NCI-H524 treated with DMSO at 0.1 percent for 48 hours (cell line): ENCODE measurements at places on chromosomes 3 and 15.

DNA sequence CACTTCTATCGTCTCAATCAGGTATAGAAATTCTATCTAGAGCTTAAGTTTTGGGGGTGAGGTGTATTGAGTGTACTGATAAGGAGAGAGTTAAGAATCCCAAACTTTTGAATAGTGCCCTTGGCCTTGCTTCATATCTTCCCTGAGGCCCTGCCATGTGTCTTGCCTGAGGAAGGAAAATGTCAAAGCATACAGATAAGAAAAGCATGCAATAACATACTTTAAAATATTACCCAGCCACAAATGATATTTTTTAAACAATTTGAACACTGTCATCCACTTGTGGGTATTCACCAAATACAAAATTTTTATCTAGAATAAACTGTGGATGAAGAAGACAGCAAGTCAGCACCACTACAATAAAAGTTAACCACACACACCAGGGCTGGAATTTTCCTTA, 631.0 kb upstream of the ALCAM start:
- DNase-seq: no peak

DNA sequence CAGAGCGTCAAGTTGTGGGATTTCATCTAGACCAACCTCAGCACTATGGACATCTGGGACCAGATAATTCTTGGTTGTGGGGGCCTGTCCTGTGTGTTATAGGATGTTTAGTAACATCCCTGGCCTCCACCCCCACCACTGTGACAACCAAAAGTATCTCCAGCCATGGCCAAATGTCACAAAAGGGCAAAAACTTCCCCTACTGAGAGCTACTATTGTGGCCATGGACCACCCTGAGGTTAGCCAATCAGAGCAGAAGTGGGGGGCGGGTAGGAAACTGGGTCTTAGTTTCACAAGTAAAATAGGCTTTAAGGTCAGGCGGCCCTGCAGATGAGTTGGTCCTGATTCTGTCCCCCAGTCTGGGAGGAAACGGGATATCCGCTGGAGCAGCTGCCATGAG, 25.4 kb downstream of the KIF7 start:
- DNase-seq: no peak

DNA sequence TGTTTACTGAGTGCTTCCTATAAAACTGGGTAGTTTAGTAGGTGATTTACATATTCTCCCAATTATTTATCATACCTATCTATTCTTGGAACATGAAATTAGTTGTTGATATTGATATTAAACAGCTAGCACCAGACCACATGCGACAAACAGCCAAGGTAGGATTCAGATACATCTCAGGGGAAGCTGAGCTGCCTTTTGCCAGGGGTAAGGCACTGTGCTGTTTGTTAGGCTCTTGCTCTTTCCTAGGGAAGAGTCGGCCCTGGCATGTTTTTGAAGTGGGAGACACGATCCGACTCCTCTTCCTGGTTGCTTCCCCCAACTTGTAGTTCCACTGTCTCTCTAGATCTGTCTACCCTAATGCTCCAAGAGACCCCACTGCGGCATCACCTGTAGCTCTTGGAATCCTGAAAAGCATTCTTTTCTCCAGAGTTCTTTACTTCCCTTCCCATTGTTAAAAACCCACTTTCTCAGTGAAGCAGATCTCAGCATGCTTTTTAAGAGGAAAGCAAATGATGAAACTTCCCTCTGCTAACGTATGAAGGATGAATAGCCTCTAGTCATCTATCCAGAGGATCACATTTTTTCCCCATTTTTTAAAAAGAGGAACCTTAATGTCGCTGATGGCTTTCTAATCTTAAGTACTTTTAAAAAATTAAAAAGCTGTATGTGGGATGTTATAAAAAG, 138.4 kb downstream of the GHSR start:
- no peak for DNase-seq

GRCh38 chr15:101456057-101456739, 33.3 kb downstream of the PCSK6 start:
- DNase-seq: no peak

GRCh38 chr3:5317557-5317956, 130.1 kb downstream of the EDEM1 start:
- DNase-seq: no peak

GRCh38 chr3:71001303-71001830, 582.2 kb downstream of the FOXP1 start:
- DNase-seq: no peak

- peak; percentile 47 for DNase-seq
Measured at GRCh38 chr3:69080233-69080920, at the start of gene UBA3. Gene UBA3, minus strand, starts transcription at chr3:69080365. Its CDS starts 12 bp downstream, at chr3:69080353.

DNA sequence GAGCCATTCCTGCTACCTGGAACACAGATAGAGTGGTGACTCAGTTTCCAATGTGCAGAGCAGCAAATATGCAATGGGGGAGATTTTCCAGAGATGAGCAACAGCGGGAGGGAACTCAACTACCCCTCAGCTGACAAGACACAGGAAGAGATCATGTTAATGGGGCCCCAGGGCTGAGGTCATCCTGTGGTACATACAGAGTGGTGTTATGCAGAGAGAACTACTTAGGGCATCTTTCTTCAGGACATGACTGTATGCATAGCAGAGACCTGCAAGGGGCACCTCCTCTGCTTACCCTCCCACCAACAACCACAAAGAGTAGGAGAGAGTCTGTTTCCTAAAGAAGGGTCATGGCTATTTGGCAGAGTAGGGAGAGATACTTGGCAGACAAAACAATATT, 6.8 kb upstream of the TBC1D5 start:
- no peak for DNase-seq

DNA sequence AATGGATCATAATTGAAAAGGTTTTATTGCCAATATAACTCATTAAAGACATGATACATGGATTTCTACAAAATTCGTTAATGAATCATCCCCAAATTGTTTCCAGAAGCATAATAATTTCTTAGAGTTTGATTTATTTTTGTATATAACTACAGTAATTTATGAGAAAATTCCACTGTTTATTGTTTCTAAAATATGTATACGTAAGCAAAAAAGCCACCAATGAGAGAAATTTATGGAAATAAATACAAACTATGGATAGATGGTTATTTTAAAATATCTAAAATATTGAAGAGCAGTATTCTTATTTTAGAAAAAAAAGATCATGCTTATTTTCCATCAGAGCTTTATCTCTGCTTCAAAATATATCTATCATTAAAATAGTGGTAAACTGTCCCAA, 260.0 kb upstream of the ZNF385D start:
- DNase-seq: no peak

- DNase-seq: no peak
Measured at GRCh38 chr15:58632789-58633188, 116.7 kb downstream of the ADAM10 start.

- no peak for DNase-seq
Measured at GRCh38 chr3:161038725-161039124, 66.4 kb downstream of the B3GALNT1 start.

DNA sequence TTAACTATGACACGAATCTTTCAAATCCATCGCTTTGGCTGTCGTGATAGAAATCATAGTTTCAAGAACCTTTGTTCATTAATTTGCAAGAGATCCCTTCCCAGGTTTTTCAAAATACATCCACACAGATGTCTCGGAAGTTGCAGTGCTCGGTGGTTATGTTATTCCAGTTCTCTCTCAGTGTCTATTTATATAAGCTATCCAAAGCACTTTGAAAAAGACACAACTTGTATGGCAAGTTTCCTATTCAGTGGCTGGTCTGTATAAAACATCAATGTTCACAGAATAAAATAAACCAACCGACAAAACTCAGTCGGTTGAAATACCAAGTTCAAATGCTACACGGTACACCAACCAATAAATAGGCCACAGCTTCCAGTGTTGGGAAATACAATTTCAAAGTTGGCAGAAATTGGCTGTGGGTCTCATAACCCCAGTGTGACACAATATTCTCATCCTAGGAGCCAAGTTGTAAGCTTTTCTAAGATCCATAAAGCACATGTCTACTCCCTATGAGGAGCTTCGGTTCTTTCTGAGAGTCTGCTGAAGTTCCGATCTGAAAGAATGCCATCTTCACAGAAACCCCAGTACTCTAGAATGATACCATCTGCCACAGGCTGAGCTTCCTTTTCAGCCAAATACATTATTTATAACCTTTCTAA, 23.7 kb downstream of the SATB1 start:
- no peak for DNase-seq

DNA sequence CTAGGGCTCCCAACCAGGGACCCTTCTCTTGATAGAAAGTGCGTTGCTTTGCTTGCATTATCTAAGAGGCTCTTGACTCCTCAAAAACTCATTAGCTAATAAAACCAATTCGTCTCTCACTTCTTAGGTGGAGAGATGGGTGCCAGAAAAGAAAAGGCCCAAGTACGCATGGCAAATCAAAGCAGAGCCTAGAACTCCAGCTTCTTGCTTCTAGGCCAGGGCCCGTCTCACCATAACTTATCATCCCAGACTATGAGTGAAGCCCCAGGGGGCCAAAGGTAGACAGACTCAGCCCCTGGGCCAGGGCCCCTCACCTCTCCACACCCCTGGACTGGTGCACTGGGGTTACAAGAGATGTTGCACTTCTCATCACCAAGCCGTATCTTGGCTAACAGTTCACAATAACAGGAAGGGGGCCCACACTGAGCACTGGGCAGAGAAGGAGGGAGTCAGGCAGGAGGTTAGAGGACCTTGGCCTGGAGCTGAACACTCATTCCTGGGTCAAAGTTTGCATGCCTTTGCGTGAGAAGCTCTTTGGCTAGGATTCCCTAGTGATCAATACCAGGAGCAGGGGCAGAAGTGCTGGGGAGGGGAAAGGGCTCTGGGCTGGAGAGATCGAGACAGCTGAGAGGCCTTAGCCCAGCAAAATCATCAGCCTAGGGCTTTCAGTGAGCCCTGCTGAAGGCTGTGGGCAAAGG, 5.4 kb upstream of the CYP1A1 start:
- DNase-seq: no peak

GRCh38 chr3:151552589-151552988, 91.7 kb upstream of the IGSF10 start:
- no peak for DNase-seq

DNA sequence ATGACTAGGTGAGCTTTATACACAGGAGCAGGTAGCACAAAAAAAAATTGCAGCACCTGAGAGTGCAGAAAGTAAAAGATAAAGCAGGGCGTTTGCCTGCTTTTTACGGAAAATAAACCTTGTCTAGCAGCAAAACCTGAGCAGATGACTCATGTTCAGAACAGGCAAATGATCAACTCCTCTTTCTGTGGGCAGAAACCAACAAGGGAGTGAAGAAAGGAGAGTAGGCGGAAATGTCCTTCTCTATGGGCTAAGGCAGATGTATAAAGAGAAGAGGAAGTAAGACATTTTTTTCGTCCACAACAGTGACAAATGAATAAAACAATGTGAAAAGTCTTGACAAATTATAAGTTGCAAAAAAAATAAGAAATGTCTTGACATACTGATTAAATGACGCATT, 24.5 kb upstream of the GMNC start:
- no peak for DNase-seq

DNA sequence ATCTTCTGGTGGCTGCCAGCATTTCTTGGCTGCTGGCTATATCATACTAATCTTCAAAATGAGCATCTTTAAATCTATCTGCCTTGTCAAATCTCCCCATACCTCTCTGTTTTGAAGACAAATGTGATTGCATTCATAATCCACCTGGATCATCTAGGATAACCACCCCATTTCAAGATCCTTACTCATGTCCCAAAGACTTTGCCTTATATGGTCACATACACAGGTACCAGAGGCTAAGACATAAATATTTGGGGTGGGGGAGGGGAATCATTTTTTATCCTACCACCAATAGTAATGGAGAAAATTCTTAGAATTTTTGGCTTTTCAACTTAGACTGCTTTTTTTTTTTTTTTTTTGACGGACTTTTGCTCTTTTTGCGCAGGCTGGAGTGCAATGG, 970.8 kb downstream of the PLOD2 start:
- DNase-seq: no peak

DNA sequence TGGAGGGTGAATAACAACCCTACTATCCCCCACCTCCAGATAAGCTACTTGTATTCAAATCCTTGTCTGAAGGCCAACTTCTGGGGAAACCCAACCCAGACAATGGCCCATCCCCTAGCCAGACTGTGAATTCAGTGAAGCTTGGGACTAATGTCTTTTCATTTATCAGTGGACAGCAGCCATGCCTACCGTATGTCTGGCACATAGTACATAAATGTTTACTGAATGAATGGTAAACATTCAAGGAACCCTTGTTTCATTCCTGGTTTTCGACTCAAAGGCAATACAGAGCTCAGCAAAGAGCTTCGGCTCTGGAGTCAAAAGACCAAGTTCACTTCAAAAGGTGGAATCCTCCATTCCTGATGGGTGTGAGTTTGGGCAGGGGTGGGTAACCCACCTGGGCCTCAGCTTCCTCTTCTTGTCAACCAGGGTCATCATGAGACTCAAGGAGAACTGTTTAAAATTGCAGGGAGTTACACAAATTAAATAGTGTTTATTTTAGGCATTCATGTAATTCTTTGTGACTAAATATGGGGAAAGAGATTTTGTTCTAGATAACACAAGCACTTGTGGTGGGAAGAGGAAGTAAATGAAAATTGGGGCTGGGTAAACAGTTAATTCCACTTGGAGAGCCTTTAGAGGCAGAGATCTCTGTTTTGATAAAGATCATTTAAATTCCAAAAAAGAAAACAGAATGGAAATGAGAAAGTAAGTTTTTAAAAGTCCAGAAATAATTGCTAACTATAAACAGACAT, 303.7 kb upstream of the WNT5A start:
- no peak for DNase-seq

GRCh38 chr15:86773736-86774135, 694.1 kb downstream of the AGBL1 start:
- DNase-seq: peak; percentile 95

DNA sequence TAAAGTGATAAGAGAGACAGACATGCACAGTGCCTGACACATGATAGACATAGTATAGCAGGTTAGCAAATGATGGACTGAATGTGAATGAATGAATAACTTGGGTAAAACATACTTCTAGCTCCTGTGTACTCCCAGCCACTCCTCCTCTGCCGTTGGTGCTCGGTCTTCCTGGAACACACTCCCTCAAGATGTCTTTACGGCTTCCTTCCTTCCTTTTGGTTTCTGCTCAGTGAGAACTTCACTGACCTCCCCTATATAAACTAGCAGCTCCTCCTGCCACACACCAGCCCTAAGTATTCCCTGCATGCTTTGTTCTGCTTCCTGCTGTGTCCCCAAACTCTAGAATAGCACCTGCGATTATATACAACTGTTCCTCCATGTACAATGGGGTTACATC, 50.2 kb downstream of the RAD54L2 start:
- no peak for DNase-seq

DNA sequence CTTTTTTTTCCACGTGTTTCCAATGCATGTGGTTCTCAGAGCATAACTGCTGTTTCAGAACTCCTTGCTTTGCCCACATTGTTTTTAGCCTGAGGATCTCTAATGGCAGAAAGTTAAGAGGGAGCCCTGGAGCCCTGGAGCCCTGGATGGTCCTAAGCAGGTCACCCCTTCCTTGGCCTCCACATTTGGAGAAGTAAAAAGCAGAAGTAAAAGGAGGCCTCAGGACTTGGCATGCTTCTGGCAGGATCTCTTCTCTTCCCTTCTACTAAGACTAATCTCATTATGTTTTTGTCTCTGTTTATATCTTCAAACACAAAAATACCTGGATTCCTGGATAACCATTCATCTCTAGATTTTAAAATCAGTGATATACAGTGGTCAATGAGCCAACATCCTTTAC, 50.1 kb downstream of the P2RY1 start:
- no peak for DNase-seq

GRCh38 chr3:12141350-12141749, 17.4 kb downstream of the TIMP4 start:
- no peak for DNase-seq

- DNase-seq: no peak
Measured at GRCh38 chr3:120103276-120103675, 9.0 kb upstream of the GSK3B start.

GRCh38 chr15:88623061-88623460, 1.9 kb downstream of the AEN start:
- DNase-seq: no peak

GRCh38 chr15:60324706-60325438, 72.9 kb downstream of the ANXA2 start:
- DNase-seq: peak; percentile 29
